ENCODE measurements at places on chromosomes 12 and 14.

DNA sequence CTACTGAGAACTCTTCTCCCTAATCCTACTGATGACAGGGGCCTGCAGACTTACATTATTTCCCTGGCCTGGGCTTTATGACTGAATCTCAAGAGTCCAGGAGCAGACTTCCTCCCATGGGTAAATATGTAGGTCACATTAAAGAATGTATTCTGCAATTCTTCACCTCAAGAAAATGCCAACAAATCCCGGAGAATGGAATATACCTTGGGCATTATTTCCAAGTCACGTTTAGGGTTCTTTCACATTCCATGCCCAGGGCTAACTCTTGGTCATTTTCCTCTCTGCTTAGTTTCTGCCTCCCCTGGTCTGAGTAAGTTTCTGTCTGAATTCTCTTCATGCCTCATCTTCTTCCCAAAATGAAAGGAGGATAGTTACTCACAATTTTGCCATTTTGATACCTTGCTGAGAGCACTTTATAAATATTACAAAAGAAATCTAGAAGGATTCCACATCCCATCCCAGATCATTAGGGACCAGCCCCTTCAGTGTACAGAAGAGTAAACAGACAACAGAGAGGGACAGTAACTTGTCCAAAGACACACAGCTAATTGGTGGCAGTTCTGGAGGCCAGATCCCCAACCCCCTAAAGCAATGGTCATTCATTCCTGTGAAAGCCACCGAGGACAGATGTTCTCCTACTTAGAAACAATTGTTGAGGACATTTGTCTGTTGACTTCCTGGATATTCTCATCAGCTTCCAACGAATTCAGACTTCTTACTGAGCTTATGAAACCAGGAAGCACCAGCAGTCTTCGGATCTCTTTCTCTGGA lies 605 bp downstream of the PAH start:
- no peak for DNase-seq

- no peak for DNase-seq
These were observed 326.1 kb downstream of the DAD1 start for GRCh38 chr14:22262881-22263280.

- DNase-seq: no peak
These were observed 160.0 kb upstream of the PRMT8 start for GRCh38 chr12:3330976-3331510.

DNA sequence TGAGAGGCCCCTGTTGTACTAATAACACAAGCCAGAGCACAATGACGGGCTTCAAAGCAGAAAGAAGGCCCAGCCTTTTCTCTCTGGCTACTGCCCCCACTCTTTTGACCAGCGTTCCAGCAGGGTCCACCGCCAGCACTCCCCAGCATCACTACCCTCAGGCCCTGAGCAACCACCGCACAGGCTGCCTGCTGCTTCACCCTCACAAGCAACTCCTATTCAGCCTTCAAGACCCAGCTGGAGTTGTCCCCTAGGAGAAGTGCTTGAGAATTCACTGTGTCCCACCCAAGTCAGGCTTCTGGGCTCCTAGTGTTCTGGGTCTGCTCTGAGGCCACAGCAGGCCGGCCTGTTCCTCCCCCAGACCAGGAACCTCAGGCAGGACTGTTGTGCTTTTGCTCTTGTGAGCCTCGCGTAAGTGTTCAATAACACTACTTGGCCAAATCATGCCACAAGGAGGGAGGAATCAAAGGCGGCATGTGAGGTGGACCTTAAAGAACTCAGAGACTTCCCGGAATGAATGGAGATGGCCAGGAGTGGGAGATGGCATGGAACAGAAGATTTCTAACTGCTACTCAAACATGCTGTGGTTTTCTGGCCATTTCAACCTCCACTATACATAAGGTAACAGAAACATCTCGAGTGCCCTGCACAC lies 83.3 kb upstream of the GPR68 start:
- DNase-seq: no peak

DNA sequence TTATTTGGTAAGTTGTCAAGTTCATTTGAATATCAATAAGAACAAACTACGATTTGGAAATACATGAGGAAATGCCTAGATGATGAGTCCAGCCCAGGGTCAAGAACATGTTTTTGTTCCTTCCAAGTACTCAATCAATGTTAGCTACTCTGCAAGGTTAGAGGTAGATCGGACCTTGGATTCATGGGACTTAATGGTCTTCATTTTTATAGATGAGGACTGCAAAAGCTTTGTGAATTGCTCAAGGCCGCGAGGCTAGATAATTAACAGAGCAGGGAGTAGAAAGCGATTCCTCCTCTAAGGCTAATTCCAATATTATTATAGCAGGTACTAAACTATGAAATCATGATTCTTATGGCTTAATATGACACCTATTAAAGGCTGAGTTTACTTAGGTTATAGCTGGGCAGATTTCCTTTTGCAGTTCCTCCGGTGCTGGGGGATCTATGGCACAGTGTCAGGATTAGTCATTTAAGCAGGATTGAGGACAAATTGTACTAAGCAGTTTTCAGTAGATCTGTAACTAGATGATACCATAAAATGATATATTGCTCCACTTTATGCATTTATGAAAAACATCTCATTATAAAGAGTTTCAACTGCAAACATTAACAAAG lies 19.8 kb downstream of the NR1H4 start:
- DNase-seq: no peak

DNA sequence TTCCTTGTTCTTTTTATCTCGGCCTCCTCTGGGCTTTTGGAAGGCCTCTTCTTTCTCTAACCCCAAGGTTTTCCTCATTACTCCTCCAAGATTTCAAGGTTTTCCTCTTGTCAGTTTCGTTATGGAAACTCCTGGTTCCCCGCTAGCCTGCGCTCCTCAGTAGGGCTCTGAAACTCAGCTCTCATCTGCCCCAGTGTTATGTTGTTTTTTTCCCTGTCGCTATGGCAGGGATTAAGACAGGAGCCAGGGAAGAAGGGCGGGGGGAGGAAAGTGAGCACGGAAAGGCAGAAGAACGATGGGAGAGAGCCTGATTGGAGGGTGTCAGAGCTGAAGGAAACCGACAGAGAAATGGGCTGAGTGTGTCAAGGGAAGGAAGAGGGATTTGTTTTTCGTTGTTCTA lies 26.5 kb upstream of the JDP2 start:
- no peak for DNase-seq

- no peak for DNase-seq
These were observed 2.6 kb upstream of the FBRSL1 start for GRCh38 chr12:132487311-132487741.

DNA sequence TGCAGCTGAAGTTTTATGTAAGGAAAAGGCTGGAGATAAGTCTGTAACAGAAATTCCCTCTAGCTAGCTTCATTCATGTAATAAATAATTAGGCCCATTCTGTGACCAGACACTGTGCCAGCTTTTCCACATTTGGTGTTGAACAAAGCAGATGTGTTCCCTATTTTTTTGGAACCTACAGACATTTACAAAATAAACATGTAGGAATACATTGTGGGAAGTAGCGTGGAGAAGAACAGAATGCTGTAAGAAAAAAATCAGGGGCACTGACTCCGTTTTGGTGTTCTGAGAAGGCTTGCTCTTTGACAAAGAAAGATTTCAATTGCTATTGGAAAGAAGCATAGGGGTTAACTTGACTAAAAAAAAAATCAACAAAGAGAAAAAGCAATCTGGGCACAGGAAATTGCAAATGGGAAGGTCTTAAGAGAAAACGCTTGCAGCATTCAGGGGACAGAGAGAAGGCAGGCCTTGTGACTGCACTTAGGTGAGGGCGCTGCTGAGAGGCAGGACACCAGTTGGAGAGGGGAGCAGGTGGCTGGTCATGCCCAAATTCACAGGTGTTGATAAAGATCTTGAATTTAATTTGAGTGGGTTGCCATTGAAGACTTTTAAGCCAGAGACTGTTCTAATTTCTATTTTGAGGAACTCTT lies 4.0 kb downstream of the FAR2 start:
- DNase-seq: no peak

- DNase-seq: no peak
These were observed 65.5 kb downstream of the RASSF3 start for GRCh38 chr12:64675795-64676194.

- no peak for DNase-seq
These were observed 9.2 kb downstream of the RAN start for GRCh38 chr12:130881046-130881445.

- no peak for DNase-seq
These were observed 1.3 kb upstream of the PLEKHG7 start for GRCh38 chr12:92701441-92701840.

GRCh38 chr12:48352157-48352760 lies 1.5 kb upstream of the ZNF641 start:
- DNase-seq: no peak

DNA sequence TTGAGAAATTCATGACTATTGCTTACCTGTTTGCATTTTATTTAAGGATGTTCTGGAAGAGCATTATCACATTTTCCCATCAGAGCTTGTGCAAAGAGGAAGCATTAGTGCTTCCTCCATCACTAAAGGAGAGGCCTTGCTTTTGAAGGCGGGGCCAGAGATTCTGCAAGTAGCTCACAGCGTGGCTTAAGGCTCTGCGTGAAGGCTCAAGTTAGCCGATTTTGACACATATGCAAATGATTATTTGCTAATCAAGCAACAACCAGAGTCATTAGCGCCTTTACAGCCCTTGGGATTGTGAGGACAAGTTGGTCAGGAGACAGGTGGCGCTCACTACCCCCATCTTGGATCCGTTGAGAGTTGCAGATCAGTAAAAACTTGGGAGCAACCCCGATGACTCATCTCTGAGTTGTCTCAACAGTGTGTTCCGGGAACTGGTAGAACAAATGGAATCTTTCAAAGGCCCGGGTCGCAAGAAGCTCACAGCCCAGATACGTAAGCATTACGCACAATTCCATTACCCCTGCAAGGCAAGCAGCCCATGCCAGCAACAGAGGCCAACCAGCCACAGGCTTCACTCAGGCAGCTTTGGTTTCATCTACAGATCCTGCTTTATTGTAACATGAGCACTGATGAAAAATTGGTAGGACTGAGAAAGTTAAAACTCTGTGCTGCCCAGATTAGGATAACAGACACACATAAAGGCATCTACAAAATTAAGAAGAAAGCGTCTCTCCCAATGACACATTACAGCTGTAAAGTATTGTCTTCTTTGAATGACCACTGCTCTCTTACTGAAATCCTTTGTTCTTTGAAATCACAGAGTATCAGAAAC lies 34.9 kb upstream of the SPTSSA start:
- peak; percentile 7 for DNase-seq

GRCh38 chr14:23494223-23494622 lies 24.7 kb downstream of the NGDN start:
- DNase-seq: no peak

DNA sequence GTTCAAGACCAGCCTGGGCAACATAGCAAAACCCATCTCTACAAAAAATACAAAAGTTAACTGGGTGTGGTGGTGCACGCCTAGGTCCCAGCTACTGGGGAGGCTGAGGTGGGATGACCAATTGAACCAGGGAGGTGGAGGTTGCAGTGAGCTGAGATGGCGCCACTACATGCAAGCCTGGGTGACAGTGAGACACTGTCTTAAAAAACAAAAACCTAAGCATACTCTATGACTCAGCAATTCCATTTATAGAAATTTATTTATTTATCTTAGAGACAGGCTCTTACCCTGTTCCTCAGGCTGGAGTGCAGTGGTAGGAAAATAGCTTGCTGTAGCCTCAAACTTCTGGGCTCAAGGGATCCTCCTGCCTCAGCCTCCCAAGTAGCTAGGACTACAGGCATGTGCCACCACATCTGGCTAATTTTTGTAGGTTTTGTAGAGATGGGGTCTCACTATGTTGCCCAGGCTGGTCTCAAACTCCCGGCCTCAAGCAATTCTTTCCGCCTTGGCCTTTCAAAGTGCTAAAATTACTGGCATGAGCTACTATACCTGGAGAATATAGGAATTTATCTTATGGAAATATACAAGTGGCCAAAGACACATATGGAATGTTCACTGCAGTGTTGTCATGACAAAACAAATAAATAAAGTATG lies 43.3 kb downstream of the NCKAP5L start:
- no peak for DNase-seq

DNA sequence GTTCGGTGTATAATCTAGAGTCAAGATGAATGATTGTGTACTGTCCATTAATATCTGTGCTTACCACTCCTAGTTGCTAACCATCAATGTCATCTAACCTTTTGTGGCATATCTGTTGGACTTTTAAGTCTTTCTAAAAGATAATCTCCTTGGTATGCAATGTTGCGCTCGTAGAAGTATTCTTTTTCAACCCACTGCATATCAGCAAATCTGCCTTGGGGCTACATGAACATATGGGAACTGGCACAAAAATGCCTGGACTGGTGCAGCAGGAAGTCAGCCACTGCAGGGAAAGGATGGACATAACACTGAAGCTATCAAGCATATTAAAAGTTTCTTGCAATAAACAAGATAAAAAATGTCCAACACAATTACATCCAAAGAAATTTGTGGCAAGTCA lies 124.3 kb upstream of the SLC38A4 start:
- DNase-seq: no peak

DNA sequence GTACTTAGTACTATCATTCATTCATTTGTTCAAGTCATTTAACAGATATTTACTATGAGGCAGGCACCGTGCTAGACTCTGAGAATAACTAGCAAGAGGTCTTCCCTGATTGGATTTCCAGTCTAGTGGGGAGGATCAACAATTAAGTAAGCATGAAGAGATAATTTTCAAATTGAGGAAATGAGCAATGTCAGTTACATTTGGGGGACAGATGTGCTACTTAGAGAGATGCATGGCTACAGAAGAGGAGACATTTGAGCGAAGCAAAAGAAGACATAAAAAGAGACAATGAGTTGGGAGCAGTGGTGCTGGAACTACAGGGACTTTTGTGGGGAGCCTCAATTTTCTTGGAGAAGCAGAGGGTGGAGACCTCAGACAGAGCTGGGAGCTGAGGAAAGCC lies 7.7 kb downstream of the KCNA5 start:
- no peak for DNase-seq

DNA sequence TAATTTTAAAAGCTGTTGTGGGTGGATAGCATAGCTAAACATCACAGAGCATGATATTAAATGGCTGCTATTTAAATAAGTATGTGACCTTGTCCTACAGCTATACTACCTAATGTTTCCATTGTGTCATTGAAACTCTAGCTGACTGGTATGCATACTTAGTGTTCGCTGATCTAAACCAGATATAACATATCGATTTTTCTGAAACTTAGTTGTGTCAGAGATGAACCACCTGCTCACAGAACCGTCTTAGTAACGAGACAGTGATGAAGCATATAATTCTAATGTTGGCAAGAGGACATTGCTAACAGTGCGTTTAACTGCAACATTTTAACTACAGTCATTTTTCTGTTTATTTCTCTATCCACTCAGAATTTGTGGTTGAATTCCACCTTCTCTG lies 36.1 kb upstream of the NUAK1 start:
- no peak for DNase-seq

GRCh38 chr12:108357834-108358579 lies 18.9 kb upstream of the CMKLR1 start:
- no peak for DNase-seq

DNA sequence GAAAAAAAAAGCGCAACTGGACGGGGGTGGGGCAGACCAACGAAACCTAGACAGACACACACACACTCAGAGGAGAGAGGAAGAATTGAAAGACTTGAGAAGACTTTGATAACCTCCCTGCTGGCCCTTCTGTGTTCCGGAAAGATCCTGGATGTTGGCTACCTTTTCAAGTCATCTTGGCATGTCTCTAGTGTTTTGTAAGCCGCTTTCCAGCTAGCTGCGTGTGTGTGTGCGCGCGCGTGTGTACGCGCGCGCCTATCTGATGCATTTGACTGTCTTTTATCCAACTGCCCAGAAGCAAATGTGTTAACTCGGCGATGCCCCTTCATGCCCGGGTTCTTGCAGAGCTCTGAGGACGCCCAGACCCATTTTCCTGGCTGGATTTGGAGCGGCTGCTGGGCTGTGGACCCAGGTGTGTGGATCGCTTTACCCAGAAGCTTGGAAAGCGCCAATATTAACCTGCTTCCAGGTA lies 664 bp downstream of the LRFN5 start:
- DNase-seq: no peak

- no peak for DNase-seq
These were observed 38.1 kb upstream of the NT5DC3 start for GRCh38 chr12:103879048-103879692.

Data from hypothalamus (tissue), 51 donors.